ENCODE measurements at places on chromosomes 7 and 10.

- DNase-seq, result no peak
These were observed 89.7 kb upstream of the IKZF1 start for GRCh38 chr7:50214771-50215170.

DNA sequence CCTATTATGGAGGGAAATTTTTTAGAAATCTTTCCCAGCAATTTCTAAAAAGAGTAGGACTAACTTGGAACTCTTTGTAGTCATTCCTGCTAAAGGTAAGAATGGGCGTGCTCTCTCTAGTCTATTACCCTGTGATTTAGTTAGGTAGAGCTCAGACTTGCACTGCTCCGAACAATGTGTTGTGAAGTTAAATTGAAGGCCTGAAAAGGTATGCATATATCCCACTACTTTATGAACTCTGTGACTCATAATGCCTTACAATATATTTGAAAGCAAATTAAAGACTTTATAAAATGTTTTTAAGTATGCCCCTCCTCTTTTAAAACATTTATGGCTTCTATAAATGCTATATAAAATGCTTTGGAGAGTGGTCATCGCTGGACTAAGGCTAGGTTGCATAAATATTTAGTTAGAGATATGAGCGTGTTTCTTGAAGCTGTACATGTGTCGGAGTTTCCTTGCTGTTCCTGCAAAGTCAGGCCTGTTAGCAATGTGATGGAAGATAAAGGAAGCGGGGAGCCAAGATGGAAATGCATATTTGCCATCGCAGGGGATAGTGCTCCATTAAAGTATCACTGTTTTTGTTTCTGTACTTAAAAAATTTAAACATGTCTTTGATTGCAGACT is 761.4 kb downstream of the LRMDA start:
- DNase-seq, result no peak

GRCh38 chr7:45052011-45052410 is 36.8 kb downstream of the NACAD start:
- DNase-seq, result no peak

DNA sequence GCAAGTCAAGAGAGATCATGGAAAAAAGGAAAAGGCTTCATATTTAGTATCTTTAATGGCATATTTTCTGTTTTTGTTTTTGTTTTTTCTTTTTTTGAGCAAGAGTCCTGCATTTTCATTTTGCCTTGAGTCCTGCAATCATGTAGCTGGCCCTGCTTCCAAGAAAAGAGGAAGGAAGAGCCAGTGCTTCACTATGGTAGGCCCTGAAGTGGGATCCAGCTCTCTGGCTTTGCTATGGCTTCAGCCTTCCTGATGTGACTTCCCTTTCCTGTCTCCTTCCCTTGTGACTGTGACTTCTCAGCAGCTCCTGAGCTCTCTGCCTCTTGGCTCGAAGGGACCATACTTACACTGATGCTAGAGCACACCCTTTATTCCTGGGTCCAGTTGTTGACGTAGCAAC is 512.3 kb downstream of the INHBA start:
- DNase-seq, result no peak

DNA sequence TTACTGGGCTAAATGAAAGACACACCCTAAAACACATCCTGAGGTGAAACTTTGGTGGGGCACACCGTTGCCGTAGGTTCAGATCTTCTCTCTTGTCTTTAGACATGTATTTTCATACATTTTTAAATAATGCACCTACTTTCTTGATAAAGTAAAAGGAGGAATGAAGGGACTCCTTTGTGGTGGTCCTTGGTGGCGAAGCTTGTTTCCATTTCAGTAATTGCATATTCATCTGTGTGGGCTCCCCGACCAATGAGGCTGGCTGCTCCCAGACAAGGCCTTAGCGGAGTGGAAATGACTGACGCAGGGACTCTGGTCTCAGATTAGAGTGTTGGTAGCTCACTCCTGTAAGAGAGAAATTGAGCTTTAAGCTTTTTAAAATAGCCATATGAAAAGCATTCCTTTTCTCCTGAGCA is 815 bp downstream of the CCSER2 start:
- peak; percentile 54 for DNase-seq

DNA sequence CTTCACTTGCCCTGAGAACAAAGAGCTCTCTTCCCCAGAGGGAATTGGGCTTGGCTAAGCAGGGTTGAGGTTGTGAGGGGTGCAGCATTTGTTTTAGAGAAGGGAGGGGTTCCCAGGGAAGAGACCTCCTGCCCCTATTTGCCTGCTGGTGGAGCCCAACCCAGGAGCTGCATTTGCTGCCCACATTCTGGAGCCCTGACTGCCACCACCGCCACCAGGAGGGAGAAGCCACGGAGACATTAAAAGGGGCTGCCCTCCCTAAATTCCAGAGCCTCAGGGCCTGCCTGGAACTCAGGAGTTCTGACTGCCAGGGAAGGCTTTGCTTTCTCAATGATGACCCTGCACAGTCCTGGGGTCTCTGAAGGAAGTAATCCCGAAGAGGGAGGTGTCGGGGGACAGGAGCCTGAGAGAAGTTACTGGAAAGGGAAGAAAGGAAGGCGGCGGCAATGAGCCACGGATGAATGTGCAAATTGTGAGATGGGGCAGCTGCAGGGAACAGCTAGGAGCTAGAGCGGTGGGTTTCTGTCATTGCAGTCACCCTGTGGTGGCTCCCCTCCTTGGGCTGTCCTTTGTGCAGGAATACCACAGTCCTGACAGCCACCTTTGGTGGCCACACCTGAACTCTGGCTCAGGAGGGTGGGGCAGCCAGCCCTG is 51.3 kb downstream of the NEURL1 start:
- no peak for DNase-seq

- no peak for DNase-seq
These were observed 73.8 kb upstream of the CDK1 start for GRCh38 chr10:60704471-60704870.

- DNase-seq, result no peak
These were observed 218.1 kb downstream of the CTNNA3 start for GRCh38 chr10:67477868-67478267.

DNA sequence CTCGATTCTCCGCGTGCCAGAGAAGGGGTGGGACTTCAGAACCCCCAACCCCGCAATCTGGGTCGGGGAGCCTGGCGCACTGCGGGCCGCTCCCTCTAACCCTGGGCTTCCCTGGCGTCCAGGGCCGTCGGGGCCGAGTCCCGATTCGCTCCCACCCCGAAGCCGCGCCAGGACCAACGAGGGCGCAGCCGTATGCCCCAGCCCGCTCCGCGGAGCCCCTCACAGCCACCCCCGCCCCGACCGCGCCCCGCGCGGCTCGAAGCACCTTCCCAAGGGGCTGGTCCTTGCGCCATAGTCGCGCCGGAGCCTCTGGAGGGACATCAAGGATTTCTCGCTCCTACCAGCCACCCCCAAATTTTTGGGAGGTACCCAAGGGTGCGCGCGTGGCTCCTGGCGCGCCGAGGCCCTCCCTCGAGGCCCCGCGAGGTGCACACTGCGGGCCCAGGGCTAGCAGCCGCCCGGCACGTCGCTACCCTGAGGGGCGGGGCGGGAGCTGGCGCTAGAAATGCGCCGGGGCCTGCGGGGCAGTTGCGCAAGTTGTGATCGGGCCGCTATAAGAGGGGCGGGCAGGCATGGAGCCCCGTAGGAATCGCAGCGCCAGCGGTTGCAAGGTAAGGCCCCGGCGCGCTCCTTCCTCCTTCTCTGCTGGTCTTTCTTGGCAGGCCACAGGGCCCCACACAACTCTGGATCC is at the start of gene LEP:
LEP (plus strand) TSS at position 583 of the 691 bp plus-strand sequence. CDS start 10,741 bp downstream, outside the sequence.
- no peak for DNase-seq

DNA sequence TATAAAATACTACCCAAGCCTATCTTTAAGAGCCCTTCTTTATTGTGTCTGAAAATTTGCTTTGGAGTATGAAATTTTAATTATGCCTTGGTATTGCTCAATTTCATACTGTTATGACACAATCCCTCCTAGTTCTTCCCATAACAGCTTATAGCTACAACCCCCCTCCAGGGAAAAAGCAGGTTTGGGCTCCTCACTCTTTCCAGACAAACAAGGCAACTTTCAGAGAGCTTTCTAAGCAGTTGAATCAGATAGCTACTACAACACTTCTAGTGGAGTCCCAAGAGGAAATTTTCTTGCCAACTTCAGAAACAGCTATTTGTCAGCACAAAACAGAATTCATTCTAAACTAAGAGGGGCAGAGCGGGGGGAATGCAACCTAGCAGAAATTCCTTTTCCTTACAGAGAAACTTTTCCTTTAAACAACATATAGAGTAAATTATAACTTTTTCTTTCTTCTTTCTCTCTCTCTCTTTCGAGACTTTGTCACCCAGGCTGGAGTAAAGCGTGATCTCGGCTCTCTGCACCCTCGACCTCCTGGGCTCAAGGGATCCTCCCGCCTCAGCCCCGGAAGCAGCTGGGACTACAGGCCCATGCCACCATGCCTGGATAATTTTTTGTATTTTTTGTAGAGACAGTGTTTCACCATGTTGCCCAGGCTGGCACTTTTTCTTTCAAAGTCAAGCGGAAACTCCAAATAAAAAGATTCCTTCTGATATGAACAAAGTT is 26.0 kb upstream of the JMJD1C start:
- DNase-seq, result peak; percentile 77

DNA sequence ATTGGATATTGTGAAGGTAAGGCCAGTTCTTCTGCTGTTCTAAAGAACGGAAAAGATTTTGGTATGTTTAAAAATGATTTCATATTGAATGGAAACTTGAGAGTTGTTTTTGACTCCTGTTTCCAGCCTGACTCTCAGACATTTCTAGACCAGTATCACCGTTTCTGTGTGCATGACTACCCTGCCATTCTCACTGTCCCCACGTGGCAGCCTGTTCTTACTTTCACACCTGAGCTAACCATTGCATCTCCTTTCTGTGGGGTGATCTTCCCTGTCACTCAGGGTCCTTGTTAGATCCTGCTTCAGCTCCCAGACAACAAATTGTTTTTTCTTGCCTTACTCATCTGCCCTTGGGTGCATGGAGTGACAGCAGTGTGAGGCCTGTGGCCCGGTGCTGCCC is 38.9 kb downstream of the GLRX3 start:
- DNase-seq, result no peak

- DNase-seq, result no peak
These were observed 3.1 kb downstream of the SMURF1 start for GRCh38 chr7:99140813-99141212.

DNA sequence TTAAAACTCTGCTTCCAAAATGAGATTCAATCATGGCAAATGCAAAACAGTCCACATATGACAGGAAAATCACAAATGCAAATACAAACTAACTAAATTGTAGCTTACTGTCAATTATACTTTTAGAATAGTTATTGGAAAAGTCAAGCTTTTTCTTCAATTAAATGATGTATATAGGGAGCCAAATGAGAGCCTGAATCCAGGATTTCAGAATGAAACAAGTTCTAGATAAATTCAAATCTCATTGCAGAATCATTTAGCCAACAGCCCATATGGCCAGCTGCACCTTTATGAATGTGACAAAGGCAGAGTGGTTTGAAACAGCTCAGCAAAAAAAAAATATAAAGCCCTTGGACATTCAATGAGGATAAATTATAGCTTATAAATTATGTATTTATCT is 82.2 kb upstream of the SCIN start:
- no peak for DNase-seq

- DNase-seq, result no peak
These were observed 17.8 kb downstream of the PAX2 start for GRCh38 chr10:100763043-100763747.

DNA sequence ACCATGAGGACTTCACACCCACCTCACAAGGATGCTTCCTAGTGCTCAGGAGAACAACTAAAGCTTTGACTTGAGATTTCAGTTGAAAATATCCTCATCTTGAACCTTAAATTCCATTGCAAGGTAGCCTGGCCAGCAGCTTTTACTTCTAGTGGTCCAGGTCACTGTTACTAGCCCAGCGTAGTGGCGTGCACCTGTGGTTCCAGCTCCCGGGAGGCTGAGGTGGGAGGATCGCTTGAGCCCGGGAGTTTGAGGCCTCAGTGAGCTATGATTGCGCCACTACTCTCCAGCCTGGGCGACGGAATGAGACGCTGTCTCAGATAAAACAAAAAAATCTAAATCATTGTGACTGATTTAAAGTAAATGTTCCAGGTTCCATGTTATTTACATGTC is 28.3 kb upstream of the PRKAR1B start:
- no peak for DNase-seq

GRCh38 chr7:1151156-1151555 is 8.8 kb downstream of the ZFAND2A start:
- DNase-seq, result no peak

- peak; percentile 51 for DNase-seq
These were observed 60.5 kb upstream of the BET1 start for GRCh38 chr7:94064541-94065191.

- DNase-seq, result no peak
These were observed 17.2 kb upstream of the CFAP46 start for GRCh38 chr10:132959559-132959961.

DNA sequence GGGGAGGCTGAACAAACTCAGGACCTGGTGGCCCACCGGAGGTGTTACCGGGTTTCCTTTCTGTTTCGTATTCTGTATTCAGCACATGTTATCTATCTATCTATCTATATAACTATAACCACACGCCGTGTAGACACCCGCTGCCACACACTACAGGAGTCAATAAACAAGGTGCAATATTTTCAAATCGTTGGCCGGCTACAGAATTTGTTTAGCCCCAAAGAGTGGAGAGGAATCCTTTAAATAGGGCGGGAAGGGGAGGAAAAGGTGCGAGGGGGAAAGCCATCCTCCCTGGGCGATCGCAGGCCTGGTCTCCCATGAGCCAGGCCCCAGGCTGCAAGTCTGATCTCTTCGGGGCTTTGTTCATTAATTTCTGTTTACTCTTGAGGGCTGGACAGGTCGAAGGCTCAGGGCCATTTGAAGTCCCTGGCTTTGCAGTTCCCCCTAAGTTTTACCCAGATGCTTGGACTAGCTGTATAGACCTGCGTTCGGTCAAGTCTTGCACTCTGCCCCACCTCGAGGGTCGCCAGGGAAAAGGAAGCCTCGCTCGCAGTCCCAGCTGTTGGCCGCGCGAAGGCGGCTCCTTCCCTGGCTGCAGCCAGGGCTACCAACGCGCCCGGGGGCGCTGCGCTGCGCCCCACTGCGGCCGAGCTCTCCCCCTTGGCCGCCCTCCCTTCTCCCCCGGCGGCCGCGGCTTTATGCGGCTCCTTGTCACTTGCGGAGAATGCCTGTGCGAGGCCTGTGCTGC is 3.8 kb downstream of the NKX2-3 start:
- no peak for DNase-seq

GRCh38 chr10:92826504-92826903 is 21.8 kb upstream of the EXOC6 start:
- DNase-seq, result no peak

- peak; percentile 81 for DNase-seq
These were observed 30.4 kb upstream of the ADD3 start for GRCh38 chr10:109977382-109977806.

DNA sequence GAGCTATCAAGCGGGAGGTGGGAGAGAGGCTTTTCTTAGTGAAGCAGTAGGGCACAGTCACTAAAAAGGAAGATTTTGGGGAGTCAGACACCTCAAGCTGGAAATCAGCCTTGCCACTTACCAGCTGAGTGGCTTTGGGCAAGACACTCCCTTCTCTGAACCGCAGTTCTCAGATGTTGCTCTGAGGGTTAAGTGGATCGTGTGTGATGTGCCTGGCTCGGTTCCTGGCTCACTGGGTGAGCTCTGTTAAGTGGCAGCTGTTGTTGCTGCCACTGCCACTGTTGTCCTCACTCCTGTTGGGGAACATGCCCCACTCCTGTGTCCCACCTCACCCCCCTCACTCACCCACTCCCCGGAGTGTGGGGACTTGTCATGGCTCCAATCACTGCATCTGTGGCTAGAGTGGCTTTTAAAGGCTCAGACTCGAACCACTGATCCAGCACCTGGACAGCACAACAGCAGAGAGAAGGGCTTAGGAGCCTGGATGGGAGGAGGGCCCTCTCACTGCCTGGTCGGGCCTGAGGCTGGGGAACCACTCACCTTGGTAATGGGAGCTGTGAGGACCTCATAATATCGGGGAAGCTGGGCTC is 20.0 kb downstream of the PYROXD2 start:
- no peak for DNase-seq

Data from EH (cell line).